ENCODE measurements at places on chromosomes 16 and 17.
A peak's percentile ranks its signal among the peaks of the same experiment; 100 is the strongest.

DNA sequence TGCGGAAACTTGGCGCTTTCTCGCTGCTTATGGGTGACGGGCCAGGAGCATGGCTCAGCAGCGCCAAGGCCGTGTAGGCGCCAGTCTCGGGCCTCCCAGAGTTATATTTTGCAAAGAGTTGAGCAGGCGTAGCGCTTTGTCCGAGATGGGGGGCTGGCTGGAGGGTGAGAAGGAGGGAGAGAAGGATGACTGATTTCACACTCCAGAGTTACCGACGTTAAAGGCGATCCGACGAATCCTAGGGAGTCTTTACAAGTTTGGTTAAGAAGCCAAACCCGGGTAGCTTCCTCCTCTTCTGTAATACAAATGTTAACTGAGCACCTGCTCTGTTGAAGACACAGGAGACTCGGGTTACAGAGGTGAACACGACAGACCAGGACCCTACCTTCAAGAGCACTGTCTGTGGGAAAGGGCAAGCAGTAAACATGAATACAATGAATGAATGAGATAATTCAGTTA lies 782 bp downstream of the POLR2A start:
- no peak for DNase-seq

GRCh38 chr16:57377080-57377841 lies 5.0 kb downstream of the CX3CL1 start:
- peak; percentile 32 for DNase-seq

DNA sequence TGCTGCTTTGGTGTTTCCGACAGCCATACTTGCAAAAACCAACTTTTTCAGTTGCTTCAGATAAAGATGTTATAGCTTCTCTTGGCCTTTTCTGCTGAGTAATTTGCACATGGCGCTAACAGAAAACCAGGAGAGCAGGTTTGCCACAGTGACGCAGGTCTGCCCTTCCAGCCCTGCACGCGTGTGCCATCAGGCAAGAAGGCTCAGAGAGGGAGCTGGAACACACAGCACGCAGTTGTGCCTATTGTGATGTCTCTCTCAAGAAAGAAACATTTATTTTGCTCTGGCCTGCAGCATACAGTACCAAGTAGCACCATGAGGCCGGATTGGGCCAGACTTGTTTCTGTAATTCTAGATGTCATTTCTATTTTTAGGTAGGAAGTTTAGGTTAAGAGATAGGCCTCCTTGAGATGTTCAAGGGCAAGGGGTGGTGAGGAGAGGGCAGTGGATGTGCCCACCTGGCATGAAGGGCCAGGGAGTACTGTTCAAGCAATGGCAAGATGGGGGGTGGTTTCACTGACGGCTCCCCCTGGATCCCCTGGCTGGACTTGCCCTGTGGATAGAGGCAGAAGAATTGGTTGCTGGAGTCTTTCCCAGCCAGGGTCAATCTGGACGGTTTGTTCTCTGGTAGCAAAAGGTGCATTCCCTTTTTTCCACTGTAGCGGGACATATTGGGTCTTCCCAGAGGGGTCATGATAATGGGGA lies 1.9 kb downstream of the CBX2 start:
- no peak for DNase-seq

GRCh38 chr16:50902457-50902856 lies 160.6 kb downstream of the CYLD start:
- no peak for DNase-seq

DNA sequence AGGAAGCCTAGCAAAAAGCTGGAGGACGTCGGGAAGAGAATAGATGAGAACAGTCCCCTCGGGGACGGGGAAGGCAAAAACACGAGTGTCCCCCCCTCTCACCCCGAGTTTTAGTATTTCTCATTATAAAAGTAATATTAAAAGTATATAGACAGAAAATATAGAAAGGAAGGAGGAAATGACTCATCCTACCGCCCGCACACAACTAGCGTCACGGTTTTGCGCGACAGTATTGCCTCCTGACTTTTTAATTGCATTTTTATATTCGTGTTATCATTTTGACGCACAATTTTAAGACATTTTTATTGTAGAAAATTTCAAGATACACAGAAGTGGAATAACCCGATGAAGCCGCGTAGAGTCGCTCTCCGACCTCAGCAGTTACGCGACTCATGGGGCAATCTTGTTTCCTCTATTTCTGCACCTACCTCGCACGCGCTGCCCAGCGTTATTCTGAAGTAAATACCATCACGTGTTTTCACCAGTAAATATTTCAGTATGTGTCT lies 652 bp upstream of the SLC25A19 start:
- DNase-seq: peak; percentile 74

- no peak for DNase-seq
These were observed 22.0 kb downstream of the MYO19 start for GRCh38 chr17:36512641-36513040.

DNA sequence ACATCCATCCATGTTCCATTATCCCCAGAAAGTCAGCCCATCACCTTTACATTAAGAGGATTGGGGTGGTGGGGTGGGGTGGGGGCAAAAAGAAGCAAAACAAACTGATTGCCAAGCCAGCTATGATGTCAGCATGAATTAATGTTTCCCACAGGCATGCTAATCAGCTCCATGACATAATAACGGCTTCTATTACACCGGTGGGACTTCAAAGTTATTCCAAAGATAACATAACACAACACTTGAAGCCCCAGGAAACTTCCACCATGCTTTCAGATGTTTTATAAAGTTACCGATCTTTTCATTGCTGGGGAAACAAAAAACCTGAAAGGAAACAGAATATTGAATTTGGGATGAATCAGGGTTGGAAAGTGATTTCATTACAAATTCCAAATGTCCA lies 155.9 kb upstream of the IRX5 start:
- DNase-seq: no peak
